IPS-NIHi11 (cell line): ENCODE measurements at places on chromosomes 2 and 18.
A peak's percentile ranks its signal among the peaks of the same experiment; 100 is the strongest.

DNA sequence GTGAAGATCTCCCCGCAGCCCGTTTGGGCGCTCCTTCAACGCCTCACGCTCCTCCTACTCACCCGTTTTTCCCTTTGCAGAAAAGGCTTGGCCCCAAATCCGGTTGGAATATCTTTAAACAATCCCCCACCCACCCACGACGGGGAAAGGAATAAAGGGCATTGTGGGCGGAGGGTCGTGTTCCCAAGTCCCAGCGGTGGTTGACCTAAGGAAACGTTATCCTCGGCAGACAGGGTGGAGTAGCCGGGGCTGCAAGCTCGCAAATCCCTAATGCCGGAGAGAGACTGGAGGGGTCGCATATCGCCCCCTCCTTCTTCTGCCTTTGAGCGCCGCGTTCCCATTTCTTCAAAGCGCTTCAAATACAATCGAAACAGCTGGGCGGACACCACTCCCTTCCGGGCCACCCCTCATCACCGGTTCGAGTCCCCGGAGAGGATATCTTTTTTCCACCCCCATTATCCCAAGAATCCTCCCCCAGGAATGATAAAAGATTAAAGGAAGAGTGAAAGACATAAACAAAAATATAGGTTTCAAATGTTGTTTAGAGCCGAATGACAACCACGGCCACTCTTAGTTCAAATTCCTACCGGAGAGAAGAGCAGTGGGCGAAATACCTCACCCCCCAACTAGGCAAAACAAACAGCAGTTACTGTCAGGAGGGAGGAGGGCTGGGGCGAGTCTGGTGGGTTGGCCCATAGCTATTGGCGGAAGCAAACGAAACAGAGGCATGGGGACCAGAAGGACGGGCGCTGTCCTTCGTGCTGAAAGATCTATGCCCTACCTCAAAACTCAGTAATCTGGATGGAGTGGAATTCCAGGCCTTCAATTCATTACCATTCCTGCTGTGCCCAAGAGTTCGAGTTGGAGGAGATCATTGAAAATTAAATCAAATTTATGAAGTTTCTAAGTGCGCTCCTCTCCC is 2.8 kb upstream of the GAD1 start:
- DNase-seq = peak; percentile 89

DNA sequence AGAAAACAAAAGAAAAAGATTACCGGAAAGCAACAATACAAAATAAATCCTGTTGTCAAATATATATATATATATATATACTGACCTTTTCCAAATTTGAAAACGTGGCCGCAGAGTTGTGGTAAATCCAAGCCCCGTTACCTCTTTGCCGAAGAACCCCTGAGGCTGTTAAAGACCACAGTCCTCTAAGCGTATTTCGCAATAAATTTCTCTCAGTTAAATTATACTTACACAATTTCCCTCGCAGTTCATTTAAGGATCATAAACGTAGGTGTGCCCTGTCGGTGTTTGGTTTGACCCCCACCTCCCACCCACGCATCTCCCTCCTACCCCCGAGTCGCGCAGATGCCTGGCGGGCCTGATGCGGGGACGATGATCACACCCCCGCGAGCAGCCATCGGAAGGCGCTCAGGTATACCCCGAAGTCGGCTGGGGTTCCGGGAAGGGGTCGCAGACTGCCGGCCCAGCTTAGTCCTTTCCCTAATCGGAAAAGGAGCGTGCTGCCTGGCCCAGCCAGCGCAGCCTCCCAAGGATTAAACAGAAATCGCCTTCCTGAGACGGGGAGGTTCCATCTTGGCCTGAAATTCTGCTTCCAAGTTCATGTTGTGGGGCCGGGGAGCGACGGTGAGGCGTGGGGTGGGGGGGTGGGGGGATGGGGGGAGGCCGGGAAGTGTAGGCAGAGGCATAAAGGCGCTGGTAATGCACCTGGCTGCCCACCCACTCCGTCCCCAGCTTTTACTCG is 2.9 kb upstream of the MEIS1 start:
- DNase-seq = no peak

DNA sequence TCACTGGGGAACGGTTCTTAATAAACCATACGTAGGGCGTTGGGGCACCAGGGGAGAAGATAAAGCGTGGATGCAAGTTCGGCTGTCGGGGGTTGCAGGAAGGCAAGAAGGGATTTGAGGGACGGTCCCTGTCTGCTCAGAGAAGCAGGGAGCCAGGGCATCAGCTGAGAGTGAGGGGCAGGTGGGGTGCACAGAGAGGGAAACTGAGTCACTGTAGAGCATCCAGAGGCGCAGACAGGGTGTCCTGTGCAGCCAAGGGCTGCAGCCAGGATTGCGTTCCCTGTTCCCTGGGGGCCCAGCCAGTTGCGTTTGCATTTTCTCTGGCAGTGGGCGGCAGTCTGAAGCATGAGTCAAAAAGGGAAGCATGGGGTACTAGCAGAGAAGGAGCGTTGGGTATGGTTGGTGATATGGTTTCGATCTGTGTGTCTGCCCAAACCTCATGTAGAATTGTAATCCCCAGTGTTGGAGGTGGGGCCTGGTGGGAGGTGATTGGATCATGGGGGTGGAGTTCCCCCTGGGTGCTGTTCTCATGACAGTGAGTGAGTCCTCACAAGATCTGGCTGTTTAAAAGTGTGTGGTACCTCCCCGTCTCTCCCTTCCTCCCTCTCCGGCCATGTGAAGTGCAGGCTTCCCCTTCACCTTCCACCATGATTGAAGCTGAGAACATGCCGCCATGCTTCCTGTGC is 202.9 kb downstream of the NDUFA10 start:
- no peak for DNase-seq

DNA sequence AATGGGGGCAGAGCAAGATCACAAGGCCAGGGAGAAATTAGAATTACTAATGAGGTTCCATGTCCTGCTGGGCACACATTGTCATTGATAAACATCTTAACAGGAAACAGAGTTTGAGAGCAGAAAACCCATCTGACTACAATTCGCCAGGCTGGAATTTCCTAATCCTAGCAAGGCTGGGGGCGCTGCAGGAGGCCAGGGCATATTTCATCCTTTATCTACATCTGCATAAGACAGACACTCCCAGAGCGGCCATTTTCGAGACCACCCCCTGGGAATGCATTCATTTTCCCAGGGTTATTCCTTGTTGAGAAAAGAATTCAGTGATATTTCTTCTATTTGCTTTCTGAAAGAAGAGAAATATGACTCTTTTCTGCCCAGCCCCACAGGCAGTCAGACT is 152.7 kb downstream of the SUCLG1 start:
- no peak for DNase-seq

DNA sequence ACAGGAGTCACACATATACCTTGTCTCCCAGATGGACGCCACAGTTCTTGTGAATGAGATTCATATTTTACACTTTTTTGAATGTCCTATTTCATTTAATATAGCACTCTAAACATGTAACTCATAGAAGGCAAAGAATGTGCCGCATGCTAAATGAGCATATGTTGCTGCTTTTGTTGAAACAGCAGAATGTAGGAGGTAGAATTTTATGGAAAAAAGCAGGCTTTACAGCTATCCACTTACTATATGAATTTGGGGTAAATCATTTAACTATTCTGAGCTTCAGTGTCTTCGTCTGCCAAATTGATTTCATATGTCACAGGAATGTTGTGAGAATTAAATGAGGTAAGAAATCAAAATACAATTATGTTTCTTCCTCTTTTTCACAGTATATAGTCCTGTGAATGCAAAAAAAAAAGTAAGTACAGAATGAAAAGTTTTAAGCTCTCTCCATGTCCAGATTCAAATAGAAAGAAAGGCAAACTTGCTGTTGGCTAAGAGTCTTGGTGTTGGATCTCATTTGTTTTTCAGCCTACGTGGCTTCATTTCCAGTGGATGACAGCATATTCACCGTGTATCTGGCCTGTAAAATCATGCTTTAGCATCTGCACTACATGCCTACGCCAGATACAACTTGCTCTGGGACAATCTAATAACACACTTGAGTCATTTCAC is 154.7 kb upstream of the CNTNAP5 start:
- DNase-seq = no peak
